GM23338 (cell line): ENCODE measurements at places on chromosomes 4 and X. TPM values are rescaled to one million over a fixed set of nuclear protein-coding genes. Genes with fewer than 3 reads are reported as not detected.

LDOC1 gene
- 12.4 and 15.5 TPM in 2 replicates for total RNA-seq

UCHL1 gene
- total RNA-seq: 1,758 and 1,823 TPM in 2 replicates

EMCN gene
- not detected in 2 replicates for total RNA-seq

SLC25A43 gene
- 8.9 and 12.7 TPM in 2 replicates for total RNA-seq

PTTG2 gene
- not detected in 2 replicates for total RNA-seq

TCEAL7 gene
- total RNA-seq: 7.3 and 16.5 TPM in 2 replicates

CT45A1 gene
- not detected in 2 replicates for total RNA-seq

PALLD gene
- total RNA-seq: 23.5 and 30.2 TPM in 2 replicates

SOWAHB gene
- total RNA-seq: 1.1 and 2.8 TPM in 2 replicates

ABHD18 gene
- 14.4 and 18.6 TPM in 2 replicates for total RNA-seq

EGF gene
- 1.9 and 3.0 TPM in 2 replicates for total RNA-seq

PLAC8 gene
- total RNA-seq: 0.83 and 1.9 TPM in 2 replicates

MAGT1 gene
- total RNA-seq: 42.2 and 43.7 TPM in 2 replicates

SYP gene
- total RNA-seq: 7.3 and 9.1 TPM in 2 replicates

GRCh38 chr4:94369046-94369445 lies 26.4 kb upstream of the HPGDS start:
- no peaks in the 10 kb centered on the region for H3K27me3 ChIP-seq
- DNase-seq: no peak
- no peak overlapping the region for H3K27ac ChIP-seq
- H3K4me1 ChIP-seq: no peaks in the 10 kb centered on the region

GRCh38 chrX:69158166-69158980 lies 6.9 kb downstream of the PJA1 start:
- peaks cover 29% of the 10 kb centered on the region for H3K4me1 ChIP-seq
- H3K36me3 ChIP-seq: no peaks in the 10 kb centered on the region
- H3K27ac ChIP-seq: no peak overlapping the region

DNA sequence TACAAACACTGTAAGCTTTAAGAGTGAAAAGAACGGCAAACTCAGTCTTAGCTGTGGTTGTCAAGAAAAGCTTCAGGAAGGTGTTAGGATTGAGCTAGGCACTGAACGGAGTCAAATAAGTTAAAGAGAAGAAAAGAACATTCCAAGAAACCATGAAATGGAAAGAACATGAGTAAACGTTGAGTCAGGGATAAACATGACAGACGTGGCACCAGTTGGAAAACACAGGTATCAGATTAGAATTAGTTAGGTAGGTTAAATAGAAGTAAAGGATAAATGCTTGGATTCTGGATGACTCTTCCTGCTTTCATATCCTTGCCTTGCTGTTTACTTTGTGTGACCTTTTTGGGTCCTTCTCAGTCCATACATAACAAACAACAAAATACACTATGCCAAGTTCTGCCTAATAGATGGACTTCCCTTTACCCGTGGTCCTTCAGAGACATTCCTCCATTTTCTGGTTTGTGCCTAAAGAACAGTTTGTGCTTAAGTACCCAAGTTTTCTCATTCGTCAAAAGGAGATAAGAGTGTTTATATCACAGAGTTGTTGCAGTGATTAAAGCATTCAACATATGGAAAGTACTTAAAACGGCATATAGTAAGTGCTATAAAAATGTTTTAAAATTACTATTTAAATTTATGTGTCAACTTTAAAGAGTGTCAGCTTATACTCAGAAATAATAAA lies 446.9 kb downstream of the TMA16 start:
- H3K4me3 ChIP-seq: no peak overlapping the region
- no peak overlapping the region for H3K27ac ChIP-seq
- no peaks in the 10 kb centered on the region for H3K27me3 ChIP-seq
- no peaks in the 10 kb centered on the region for H3K36me3 ChIP-seq
- DNase-seq: no peak

DNA sequence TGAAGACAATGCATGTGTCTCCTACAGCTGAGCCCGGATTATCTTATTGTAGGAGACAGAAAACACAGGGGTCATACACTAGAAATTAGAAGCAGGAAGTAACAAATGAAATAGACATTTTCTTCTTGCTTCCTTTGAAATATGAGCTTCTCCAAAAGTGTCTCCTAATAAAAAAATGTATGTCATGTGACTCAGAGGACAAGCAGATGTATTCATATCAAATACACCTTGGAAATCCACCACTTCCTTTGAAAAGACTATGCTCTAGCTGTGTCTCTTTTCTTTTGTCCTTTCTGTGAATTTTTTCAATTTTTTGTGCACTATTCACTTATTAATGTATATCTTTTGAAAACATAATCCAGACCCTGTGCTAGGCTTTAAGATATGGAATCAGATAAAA lies 1906.2 kb downstream of the C4orf33 start:
- no peak overlapping the region for H3K4me3 ChIP-seq
- no peak overlapping the region for H3K27ac ChIP-seq
- no peaks in the 10 kb centered on the region for H3K4me1 ChIP-seq
- H3K27me3 ChIP-seq: no peaks in the 10 kb centered on the region
- no peaks in the 10 kb centered on the region for H3K36me3 ChIP-seq
- no peak for DNase-seq

GRCh38 chr4:98421111-98421510 lies 159.9 kb downstream of the RAP1GDS1 start:
- no peaks in the 10 kb centered on the region for H3K4me1 ChIP-seq
- DNase-seq: no peak
- H3K36me3 ChIP-seq: no peaks in the 10 kb centered on the region
- H3K27me3 ChIP-seq: no peaks in the 10 kb centered on the region

GRCh38 chr4:37675587-37676290 lies 10.4 kb downstream of the RELL1 start:
- 0 out of 2 replicates have a peak, but pooled peaks cover 20% of the 10 kb centered on the region for H3K4me1 ChIP-seq
- H3K27me3 ChIP-seq: no peaks in the 10 kb centered on the region
- no peak overlapping the region for H3K4me3 ChIP-seq
- DNase-seq: no peak
- H3K27ac ChIP-seq: no peak overlapping the region

- H3K27me3 ChIP-seq: no peaks in the 10 kb centered on the region
- H3K27ac ChIP-seq: no peak overlapping the region
- H3K4me3 ChIP-seq: no peak overlapping the region
- no peaks in the 10 kb centered on the region for H3K4me1 ChIP-seq
- no peak for DNase-seq
These were observed 94.4 kb upstream of the HPGD start for GRCh38 chr4:174616661-174617060.

DNA sequence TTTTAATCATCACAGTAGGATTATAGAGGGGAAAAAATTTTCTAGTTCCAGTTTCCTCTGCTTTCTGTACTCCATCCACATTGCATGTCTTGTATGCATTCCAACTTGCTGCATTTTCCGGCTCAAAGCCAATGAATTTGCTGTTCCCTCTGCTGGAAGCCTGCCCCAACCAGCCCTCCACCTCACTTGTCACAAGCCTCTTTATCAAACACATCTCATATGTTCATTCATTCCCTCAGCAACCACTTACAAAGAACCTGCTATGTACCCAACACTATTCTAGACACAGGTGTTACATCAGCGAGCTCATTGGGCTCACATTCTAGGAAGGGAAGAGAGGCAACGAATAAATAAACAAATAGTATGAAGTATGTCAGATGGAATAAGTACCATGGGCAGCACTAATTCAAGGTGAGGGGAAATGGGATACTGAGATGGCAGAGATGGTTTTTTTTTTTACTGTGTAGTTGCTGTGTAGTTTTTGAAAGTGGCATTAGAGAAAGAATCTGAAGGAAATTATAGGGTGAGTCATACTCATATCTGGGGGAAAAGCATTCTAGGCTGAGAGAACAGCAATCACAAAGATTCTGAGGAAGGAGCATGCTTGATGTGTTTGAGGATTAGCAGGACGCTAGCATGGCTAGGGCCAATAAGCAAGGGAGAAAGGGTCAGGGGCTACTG lies 332.5 kb downstream of the PDGFC start:
- no peak for DNase-seq
- H3K36me3 ChIP-seq: no peaks in the 10 kb centered on the region
- H3K27ac ChIP-seq: no peak overlapping the region
- no peak overlapping the region for H3K4me3 ChIP-seq

DNA sequence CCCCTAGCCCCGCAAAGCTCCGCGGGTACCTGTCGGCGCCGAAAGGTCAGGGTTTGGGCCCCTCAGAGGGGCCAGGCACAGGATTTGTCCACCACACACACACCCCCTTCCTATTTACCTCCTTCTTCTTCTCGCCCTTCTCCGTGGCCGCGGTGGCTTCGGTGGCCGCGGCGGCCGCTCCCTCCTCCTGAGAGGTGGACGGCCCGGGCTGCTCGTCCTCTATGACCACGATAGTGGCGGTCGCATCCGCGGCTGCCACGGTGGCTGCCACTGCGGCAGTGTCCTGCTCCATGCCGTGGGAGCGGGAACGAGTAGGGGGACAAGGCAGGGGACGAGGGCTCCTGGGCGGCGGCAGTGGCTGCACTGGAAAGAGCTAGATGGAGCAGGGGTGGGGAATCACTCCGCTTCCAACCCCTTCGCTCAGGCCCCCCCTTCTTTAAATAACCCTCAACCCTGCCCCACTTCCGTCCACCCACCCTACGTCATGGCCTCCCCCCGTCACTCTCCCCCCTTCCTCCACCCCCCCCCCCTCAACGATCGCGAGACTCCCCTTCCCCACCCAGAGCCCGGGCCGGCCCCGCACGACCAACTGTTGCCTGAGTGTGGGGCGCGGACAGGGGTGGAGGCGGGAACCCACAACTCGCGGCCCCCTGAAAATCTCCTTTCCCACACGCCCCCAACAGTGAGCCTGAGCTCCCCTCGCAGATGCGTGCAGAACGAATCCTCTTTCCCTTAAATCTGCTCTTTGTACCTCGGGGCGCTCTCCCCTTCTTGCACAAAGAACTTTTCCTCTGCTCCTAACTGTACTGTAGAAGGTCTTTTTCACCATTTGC lies at the start of gene SMARCA1:
Gene SMARCA1, minus strand, starts transcription at position 412 of the 833 bp plus-strand sequence. Its CDS starts 120 bp downstream, at position 292.
- H3K4me1 ChIP-seq: no peaks in the 10 kb centered on the region
- H3K27ac ChIP-seq: peak within 1 kb of the TSS; percentile 86
- H3K4me3 ChIP-seq: peak within 1 kb of the TSS; percentile 78
- H3K27me3 ChIP-seq: no peaks in the 10 kb centered on the region
- no peaks in the 10 kb centered on the region for H3K36me3 ChIP-seq
- DNase-seq: peak; percentile 62

GRCh38 chr4:40576651-40577480 lies 52.8 kb downstream of the RBM47 start:
- H3K27me3 ChIP-seq: no peaks in the 10 kb centered on the region
- H3K27ac ChIP-seq: peak overlapping the region; percentile 76
- DNase-seq: peak; percentile 41
- H3K36me3 ChIP-seq: no peaks in the 10 kb centered on the region; the same call in 1 of the 2 replicates
- H3K4me3 ChIP-seq: no peak overlapping the region

GRCh38 chrX:134669378-134670098 lies 11.3 kb upstream of the PLAC1 start:
- H3K27me3 ChIP-seq: no peaks in the 10 kb centered on the region
- H3K4me3 ChIP-seq: no peak overlapping the region
- no peaks in the 10 kb centered on the region for H3K4me1 ChIP-seq
- no peak overlapping the region for H3K27ac ChIP-seq

GRCh38 chr4:169309326-169309967 lies 38.7 kb upstream of the SH3RF1 start:
- H3K27ac ChIP-seq: no peak overlapping the region
- no peak for DNase-seq
- H3K4me1 ChIP-seq: peaks cover 3% of the 10 kb centered on the region; the same call in 1 of the 2 replicates
- no peaks in the 10 kb centered on the region for H3K27me3 ChIP-seq
- no peaks in the 10 kb centered on the region for H3K36me3 ChIP-seq

- no peak overlapping the region for H3K27ac ChIP-seq
- H3K27me3 ChIP-seq: no peaks in the 10 kb centered on the region
- H3K4me1 ChIP-seq: peaks cover 7% of the 10 kb centered on the region; the same call in 1 of the 2 replicates
- no peak for DNase-seq
- H3K36me3 ChIP-seq: no peaks in the 10 kb centered on the region
These were observed 514.3 kb downstream of the PDHA2 start for GRCh38 chr4:96354036-96354712.

DNA sequence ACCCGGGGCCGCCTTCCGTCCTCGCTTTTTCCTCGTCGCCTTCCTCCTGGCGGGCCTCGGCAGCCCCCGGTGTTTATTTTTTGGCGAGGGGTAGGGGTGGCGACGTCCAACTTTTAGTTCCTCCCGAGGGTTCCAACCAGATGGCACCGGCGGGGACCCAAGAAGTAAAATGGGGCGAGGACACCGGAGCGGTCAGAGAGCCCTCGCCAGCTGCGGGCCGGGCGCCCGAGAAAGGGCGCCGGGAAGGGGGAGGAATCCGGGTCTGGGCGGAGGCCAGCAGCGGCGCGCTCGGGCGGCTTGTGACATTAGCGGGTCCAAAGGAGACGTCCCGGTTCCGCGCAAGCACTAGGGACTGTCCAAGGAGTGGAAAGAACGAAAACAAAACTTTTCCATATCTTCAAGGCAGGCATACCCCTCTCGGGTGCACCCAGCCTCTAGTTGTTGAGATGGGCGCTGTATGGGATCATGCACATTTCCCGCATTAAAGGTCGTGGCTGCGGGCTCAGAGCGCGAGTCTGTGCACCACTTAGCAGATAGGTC lies 691 bp upstream of the USP46 start:
- H3K36me3 ChIP-seq: no peaks in the 10 kb centered on the region
- H3K27ac ChIP-seq: 0 out of 2 replicates have a peak overlapping the region, but pooled peaks have one; percentile 59
- peaks cover 40% of the 10 kb centered on the region; the same call in 1 of the 2 replicates for H3K4me1 ChIP-seq
- H3K4me3 ChIP-seq: peak overlapping the region; percentile 88
- H3K27me3 ChIP-seq: peaks cover 15% of the 10 kb centered on the region

DNA sequence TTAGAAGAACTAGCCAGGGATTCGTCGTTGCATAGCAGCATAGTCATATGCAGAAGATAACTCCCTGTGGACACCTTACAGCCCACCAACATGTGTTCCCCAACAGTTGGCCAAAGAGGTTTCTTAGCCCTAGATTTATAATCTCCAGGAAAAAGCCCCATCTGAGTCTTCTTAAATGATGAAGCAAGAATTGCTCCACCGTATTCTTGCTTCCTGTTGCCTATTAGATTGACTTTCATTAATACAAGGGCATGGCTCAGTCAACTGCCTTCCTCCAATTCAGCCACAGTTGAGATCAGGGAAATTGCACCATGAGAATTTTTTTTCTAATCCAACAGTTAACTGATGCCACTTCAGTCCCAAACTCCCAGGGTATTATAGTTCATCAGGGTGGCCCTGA lies 5.2 kb upstream of the AFF2 start:
- H3K36me3 ChIP-seq: no peaks in the 10 kb centered on the region
- H3K27ac ChIP-seq: no peak overlapping the region
- no peak overlapping the region for H3K4me3 ChIP-seq
- peaks cover 20% of the 10 kb centered on the region for H3K27me3 ChIP-seq
- H3K4me1 ChIP-seq: 0 out of 2 replicates have a peak, but pooled peaks cover 5% of the 10 kb centered on the region
- no peak for DNase-seq
